ENCODE measurements at places on chromosomes 7 and 10. TPM values are rescaled to one million over a fixed set of nuclear protein-coding genes. Genes with fewer than 3 reads are reported as not detected.

DNA sequence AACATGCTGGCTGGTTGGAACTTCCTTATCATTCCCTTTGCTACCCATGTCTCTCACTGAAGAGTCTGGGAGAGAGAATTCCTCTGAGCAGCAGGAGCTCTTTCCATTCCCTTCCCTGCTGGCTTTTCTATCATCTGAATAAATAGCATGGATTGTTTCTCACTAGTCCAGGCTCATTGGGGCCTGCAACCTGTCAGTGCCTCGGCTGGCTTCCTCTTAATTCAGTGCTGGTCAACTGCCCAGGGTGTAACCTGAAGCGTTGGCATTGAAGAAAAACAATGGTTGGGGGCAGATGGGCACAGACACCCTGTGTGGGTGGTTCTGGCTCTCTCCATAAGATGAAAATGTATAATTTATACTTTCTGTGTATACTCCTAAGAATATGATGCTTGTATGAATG, 155.6 kb downstream of the ANLN start:
- DNase-seq: no peak

- DNase-seq: no peak
Measured at GRCh38 chr7:123860848-123861247, 15.9 kb downstream of the HYAL4 start.

- no peak for DNase-seq
Measured at GRCh38 chr10:121032460-121032859, 181.3 kb downstream of the WDR11 start.

- DNase-seq: no peak
Measured at GRCh38 chr7:1858435-1859265, 188.6 kb downstream of the ELFN1 start.

DNA sequence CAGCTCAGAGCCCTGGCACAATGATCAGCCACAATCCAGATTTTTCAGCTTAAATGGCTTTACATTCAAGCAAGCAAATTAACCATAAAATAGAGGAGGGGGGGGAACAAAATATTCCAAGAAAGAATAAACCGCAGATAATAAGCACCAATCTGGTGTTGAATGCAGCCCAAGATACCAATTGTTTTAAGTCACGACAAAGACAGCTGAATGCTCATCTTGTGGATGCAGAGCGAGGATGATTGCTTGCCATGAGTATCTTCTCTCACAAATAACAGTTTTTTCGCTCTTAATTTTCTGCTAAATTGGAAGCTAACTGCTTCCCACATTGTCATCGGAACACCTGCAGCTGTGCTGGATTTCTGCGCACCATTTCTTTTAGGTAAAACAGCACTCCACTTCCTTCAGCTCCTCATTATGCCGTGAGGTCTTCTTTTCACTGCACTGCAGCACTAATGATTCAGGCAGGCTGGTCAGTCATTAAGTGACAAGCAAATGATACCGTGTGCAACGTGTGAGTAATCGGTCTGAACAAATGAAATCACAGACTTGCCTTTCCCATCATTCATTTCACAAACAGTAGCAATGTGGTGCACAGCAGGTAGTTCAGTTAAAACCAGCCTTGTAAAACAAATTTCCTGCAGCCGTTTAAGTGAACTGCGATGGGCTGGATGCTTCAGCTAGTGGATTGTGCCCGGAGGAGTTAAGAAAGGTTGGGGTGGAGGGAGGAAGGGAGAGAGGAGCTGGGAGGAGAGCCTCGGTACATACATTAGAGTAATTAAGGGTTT, 106.4 kb upstream of the CDCA7L start:
- no peak for DNase-seq

The INHBA gene
- 8.0 TPM for total RNA-seq

- DNase-seq: no peak
Measured at GRCh38 chr7:249989-250388, 40.0 kb upstream of the FOXL3 start.

GRCh38 chr10:88830643-88831268, 20.9 kb downstream of the ANKRD22 start:
- DNase-seq: no peak

GRCh38 chr7:70654979-70655378, 477.0 kb upstream of the GALNT17 start:
- peak; percentile 19 for DNase-seq

DNA sequence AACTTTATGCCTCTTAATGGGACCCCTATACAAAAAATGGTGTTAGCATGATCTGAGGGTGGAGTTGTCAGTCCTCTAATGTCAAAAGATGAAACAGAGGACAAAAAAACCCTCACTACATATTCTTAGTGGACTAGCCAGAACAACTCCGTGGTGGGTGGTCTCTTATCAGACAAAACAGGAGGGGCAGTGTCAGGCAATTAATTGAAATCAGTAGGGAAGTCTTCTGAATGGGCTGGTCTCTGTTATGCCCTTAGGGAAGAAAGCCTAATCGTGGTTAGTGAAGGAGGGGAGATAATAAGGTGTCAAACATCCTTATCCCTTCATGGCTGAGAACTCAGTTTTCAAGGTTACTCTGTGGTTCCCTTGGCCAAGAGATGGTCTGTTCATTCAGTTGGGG, 909.4 kb downstream of the GRID1 start:
- no peak for DNase-seq

The COBL gene
- total RNA-seq: 26.0 TPM

The CFAP70 gene
- total RNA-seq: 3.2 TPM

- peak; percentile 76 for DNase-seq
Measured at GRCh38 chr10:132858121-132859081, 72.5 kb upstream of the NKX6-2 start.

DNA sequence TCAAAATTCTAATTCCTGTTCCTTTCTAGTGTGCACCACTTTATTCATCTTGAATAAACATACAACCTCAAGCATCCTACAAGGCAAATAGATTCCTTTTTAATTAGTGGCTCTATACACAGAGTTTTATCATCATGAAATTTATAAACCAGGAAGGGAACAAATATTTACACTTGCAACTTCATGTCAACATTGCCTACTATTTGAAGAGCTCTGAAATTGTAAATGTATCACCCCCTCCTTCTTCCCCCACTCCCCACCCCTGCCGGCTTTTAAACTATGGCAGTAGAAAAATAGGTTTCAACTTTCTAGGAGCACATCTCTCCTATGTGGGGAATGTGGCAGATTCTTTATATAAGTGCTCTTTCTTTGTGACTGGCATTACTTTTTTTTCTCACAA, 49.6 kb downstream of the KAT6B start:
- no peak for DNase-seq

The PON3 gene
- total RNA-seq: 49.3 TPM

The LRRC17 gene
- 8.7 TPM for total RNA-seq

- no peak for DNase-seq
Measured at GRCh38 chr7:124022551-124022950, 10.3 kb downstream of the TMEM229A start.

GRCh38 chr7:7228472-7228871, 46.1 kb downstream of the C1GALT1 start:
- no peak for DNase-seq

The NODAL gene
- not detected for total RNA-seq

- DNase-seq: peak; percentile 50
Measured at GRCh38 chr10:52779541-52780390, 7.2 kb upstream of the MBL2 start.

The MALRD1 gene
- 12.3 TPM for total RNA-seq

- DNase-seq: no peak
Measured at GRCh38 chr7:38822549-38822948, 86.4 kb downstream of the VPS41 start.

The PRSS58 gene
- total RNA-seq: not detected

GRCh38 chr7:76272851-76273497, 29.5 kb upstream of the HSPB1 start:
- no peak for DNase-seq

The FAM25C gene
- total RNA-seq: not detected

DNA sequence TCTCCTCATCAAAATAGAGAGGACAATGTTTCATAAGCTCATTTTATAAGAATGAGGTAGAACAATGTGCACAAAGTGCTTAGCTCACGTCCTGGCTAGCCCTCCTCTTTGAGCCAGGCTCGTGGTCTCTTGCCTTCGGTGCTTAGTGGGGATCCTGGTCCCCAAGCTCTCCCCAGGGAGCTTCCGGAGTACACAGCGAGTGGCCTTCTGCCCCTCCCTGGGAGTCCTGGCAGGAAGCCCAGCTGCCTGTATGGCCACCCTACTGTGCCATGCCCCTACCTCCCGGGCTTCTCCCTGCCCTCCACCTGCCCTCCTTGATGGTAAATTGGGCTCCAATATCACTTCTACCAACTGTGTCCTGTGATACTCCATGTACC, 868 bp downstream of the MYO1G start:
- no peak for DNase-seq

DNA sequence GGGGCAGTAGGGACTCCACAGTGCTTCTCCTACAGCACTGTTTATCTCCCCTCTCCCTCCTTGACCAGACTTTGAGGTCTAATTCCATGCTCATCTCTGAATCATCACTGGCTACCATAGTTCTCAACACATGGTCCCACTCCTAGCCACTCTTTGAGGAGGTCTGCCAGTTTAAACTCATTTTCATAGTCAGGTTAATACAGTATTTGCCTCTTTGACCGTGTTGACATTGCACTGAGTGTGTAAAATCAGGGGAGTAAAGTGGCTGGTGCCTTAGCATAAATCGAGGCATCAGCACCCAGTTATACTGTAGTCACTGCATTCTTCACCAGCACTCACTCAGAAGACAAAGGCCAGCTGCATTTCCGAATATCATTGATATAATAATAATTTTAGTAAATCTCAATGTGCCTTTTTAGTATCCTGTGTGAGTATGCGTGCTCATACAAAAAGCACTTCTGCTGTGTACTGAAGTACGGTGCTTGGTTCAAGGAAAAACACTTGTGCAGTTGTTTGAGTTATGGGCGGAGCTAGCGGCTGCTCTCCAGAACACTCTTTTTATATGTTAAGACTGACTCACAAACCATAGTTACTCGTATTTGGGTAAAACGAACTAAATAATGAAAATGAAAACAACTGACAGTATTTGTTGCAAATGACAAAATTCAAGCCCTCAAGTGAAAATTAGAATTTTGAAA, 89.7 kb downstream of the GALNT11 start:
- DNase-seq: peak; percentile 37

GRCh38 chr10:132961420-132961786, 19.0 kb upstream of the CFAP46 start:
- no peak for DNase-seq

DNA sequence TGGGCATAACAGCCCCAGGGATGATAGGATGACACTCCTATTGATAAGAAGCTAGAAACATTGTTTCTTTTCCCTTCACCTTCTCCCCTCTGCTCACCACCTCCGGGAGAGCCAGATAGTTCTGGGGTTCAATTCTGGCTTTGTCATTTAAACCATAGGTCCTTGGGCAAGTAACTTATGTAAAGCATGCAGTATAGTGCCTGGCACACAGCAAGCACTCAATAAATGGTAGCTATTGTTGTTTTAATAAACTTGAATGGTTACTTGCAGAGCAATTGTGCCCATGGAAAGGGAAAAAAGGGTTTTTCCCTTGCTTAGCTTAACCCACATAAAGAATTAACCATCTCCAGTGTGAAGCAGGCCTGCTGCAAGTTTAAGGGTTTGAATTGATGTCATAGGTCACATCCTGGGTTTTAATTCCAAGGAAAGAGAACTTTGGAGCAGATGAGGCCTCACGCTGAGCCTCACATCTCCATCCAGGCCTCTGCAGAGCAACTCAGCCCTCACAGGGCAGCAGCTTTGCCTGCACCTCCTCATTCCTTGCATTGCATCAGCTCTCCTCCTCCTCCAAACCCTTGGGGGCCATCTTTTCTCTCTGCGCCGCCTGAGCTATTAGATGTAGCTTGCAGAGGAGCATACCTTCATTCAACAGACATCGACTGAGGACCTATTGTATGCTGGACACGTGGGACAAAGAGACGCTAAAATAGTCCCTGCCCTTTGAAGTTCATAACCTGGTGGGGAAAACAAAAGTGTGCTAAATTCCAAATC, 22.9 kb downstream of the ZNF775 start:
- DNase-seq: no peak

DNA sequence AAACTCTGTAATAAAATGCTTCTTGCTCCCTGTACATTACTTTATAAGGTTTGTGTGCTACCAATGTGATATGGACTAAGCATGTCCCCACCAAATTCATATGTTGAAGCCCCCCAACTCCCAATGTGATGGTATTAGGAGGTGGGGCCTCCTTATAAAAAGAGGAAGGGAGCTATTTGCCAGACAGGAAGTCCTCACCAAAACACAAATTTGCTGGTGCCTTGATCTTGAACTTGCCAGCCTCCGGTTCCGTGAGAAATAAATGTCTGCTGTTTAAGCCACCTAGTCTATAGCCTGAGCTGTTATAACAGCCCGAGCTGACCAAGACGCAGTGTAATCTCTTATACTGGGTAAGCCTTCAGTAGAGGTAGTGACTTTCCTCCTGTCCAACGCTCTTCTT, 114.5 kb downstream of the INHBA start:
- DNase-seq: no peak

The ENKUR gene
- total RNA-seq: 4.3 TPM

GRCh38 chr7:209906-210305, 17.5 kb downstream of the FAM20C start:
- no peak for DNase-seq

The DNAJC12 gene
- 2.4 TPM for total RNA-seq

The CCL24 gene
- 1.7 TPM for total RNA-seq

The TMEM176B gene
- total RNA-seq: 57.2 TPM

- DNase-seq: no peak
Measured at GRCh38 chr7:12222889-12223579, 11.9 kb downstream of the TMEM106B start.

DNA sequence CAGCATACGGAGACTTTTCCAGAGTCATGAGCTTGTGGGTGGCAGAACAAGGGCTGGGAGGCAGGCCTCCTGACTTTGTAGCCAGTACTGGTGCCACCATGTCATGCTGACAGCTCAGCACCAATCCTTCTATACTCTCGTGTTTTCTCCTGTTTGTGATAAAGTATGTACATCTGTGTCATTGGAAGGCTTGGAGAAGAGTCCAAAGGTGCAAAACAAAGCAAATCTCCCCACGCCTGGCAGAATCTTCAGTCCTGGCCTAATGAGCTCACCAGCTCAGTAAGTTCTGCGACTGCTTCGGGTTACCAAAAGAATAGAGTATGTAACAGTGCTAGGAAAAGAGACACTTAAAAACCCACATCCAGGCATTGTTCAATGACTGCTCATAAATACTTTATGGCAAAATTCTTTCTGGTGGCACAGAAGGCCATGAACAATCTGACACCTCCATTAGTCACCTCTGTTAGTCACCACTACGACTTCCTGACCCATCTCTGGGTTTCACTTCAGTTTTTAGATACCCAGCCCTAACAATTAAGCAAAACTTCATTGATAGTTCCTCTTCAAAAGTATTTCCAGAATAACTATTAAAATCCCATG, 24.5 kb downstream of the STEAP1 start:
- no peak for DNase-seq

Measured in left lung (tissue), 14 donors.